ENCODE measurements at places on chromosomes 5 and 9. TPM values are rescaled to one million over a fixed set of nuclear protein-coding genes. Genes with fewer than 3 reads are reported as not detected.

The ZBED3 gene
- polyA plus RNA-seq, result 0.50 TPM

DNA sequence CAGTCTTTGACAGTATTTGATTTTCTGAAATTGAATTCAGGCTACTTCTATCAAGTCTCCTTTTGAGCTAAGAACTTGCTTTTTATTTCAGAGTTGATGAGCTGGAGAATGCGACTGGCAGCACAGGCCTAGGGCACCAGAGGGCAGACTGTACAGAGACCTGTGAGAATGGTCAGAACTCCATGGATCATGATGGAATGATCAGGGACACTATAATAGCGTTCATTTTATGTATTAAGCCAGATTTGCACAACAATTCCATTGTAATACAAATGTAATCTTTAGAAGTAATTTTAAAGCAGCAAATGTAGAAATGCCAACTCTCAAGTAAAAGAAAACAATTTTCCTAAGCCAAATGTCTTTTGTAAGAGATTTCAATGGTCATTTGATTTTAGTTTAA is 902.4 kb downstream of the NR2F1-AS1 start:
- H3K4me1 ChIP-seq, result no peaks in the 10 kb centered on the region
- H3K4me3 ChIP-seq, result no peak overlapping the region
- H3K27me3 ChIP-seq, result no peaks in the 10 kb centered on the region
- H3K36me3 ChIP-seq, result no peaks in the 10 kb centered on the region

- H3K27ac ChIP-seq, result peak overlapping the region; percentile 10
- peaks cover 35% of the 10 kb centered on the region for H3K4me1 ChIP-seq
- H3K4me3 ChIP-seq, result no peak overlapping the region
- no peak for DNase-seq
Measured at GRCh38 chr5:172816925-172817562, 17.0 kb upstream of the ERGIC1 start.

The GPR150 gene
- 0.07 TPM for polyA plus RNA-seq

The IL3 gene
- polyA plus RNA-seq, result not detected

DNA sequence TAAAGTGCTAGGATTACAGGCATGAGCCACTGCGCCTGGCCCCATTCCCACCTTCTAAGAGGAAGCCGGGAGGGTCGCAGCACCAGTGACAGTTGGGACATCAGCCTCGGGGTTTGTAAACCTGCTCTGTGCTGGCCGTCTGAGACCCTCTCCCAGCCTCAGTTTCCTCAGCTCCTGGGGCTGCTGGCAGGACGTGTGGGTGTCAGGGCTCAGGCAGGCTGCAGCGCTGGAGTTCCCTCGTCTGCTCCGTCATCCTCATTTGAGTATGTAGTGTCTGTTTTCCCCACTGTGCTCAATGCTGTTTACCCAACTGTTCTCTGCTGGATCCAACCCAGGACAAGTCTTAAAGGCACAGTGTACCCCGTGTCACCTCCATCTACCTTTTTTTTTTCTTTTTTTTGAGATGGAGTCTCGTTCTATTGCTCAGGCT is 2.0 kb upstream of the NINJ1 start:
- H3K36me3 ChIP-seq, result no peaks in the 10 kb centered on the region
- H3K4me3 ChIP-seq, result no peak overlapping the region
- DNase-seq, result no peak
- peaks cover 16% of the 10 kb centered on the region for H3K27me3 ChIP-seq
- peaks cover 30% of the 10 kb centered on the region for H3K4me1 ChIP-seq
- H3K27ac ChIP-seq, result no peak overlapping the region

The C5orf46 gene
- polyA plus RNA-seq, result 1.0 TPM

DNA sequence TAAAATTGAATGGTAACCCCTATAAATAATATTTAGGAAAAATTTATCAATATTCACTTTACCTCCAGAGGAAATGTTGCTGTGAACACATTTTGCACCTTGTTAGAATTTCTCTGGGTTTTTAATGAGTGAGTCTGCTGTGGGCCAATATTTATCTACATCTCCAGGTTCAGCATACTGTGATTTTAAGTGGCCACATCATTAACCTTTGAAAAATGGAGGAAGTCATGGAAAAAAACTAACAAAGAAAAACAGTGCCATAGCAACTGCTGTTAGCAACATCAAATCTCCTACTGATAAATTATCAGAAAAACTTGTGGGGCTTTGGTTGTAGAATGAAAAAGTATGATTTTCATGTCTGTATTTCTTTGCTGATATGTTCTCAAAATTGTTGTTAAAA is 55.0 kb downstream of the CD180 start:
- no peak for DNase-seq
- no peaks in the 10 kb centered on the region for H3K4me1 ChIP-seq
- H3K27me3 ChIP-seq, result no peaks in the 10 kb centered on the region
- no peak overlapping the region for H3K27ac ChIP-seq
- H3K4me3 ChIP-seq, result no peak overlapping the region
